Left renal pelvis (tissue), 4 donors: ENCODE measurements at places on chromosomes 7 and 10.

- no peak for DNase-seq
Measured at GRCh38 chr7:86558680-86559501, 84.8 kb upstream of the GRM3 start.

DNA sequence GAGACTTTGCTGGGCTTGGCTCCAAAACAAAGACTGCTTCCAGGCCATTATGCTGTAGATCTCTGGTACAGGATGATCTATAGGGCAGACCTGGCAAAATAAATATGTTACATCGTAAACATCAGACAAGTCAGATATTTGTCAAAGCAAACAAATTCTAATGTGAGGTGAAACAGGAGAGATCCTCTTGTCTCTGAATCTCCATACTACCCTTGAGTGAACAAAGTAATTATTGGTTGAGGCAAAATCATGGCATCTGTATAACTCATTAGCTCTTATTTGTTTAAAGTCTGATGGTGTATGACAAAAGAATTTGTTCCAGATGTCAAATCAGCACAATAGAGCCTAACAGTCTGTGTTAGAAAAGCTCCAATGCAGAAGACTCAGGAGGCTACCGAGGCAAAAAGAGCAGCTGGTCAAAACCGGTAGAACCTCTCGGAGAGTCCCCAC lies 1291.5 kb downstream of the TYW1 start:
- no peak for DNase-seq

DNA sequence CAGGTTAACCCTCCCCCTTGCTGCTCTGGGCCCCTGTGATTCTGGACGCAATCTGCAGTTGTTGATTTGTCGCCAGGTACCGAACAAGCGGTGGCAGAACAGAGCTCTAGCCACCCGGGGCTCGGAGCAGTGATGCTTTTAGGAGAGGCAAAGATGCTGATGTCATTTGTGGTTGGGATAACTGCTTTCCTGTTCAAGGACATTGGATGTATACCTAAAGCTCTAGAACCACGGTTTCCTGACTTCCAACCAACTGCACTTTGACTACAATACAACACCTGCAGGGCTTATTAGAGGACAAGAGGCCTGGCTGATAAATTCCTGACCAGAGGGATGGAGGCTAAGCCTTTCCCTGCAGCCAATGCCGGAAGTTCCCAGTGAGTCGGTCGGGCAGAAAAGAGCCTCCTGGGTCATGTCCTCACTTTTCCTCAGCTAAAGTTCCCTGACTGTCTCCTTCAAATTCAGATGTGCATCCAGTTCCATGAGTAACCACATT lies 6.5 kb upstream of the RBM20 start:
- DNase-seq, result no peak

GRCh38 chr7:129522088-129522970 lies 20.0 kb downstream of the SMKR1 start:
- DNase-seq, result no peak

GRCh38 chr10:49738616-49739360 lies 23.3 kb downstream of the OGDHL start:
- DNase-seq, result no peak

GRCh38 chr10:68470300-68470699 lies 1.5 kb downstream of the DNA2 start:
- no peak for DNase-seq

- peak; percentile 64 for DNase-seq
Measured at GRCh38 chr10:75029857-75030256, 81.6 kb upstream of the SAMD8 start.

DNA sequence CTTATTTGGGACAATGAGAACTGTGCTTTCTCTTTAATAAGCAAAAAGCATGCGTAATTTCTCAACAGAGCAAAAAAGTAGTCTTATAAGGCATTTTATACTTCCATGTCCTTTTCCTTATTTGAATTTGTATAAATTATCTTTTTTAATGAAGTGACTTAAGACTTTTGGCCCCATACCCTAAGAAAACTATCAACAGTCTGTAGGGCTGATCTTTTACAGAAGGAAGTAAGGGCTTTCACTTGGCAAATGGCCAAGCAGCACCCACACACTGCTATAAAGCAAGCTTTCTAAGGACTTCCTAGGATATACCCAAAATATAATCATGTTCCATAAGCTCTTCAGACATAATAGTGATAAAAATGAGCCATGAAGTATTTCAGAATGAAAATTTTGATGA lies 3.4 kb downstream of the CRPPA start:
- DNase-seq, result no peak

DNA sequence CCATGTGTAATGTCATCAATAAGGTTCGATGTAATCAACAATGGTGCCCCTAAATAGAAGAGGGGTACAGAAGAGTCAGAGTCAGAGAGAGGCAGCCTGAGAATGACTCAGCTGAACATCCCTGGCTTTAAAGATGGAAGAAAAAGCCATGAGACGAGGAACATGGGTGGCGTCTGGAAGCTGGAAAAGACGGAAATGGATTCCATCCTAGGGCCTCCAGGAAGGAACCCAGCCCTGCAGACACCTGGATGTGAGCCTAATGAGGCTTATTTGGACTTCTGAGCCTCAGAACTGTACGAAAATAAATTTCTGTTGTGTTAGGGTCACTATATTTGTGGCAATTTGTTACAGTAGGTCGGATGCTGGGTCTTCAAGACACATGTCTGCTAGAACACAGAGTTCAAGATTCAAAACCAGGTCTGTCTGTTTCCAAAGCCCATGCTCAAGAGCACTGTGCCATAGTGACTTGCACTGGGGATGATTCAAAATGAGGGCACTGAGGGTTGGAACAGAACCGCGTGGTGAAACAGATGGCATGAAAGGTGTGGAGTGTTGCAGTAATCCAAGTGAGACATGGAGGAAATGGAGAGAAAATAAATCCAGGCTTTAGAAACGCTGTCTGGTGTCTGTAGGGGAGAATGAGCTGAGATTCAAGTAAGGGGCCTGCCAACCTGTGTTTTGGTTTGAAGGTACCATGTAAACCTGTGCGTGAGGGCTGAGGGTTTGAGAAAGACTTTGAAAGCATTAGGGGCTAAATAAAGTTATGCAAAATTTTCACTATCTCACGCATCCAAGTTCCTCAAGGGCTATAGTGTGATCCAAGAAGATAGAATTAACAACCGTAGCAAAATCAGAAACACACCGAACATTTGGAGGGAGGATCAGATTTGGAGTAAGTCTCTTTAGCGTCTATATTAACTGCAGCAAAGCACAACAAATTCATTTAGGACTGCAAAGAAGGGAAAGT lies 849.1 kb upstream of the AUTS2 start:
- DNase-seq, result no peak

- DNase-seq, result no peak
Measured at GRCh38 chr7:80847895-80848294, 71.0 kb downstream of the SEMA3C start.

- DNase-seq, result no peak
Measured at GRCh38 chr10:43263551-43264343, 3.1 kb downstream of the RASGEF1A start.

DNA sequence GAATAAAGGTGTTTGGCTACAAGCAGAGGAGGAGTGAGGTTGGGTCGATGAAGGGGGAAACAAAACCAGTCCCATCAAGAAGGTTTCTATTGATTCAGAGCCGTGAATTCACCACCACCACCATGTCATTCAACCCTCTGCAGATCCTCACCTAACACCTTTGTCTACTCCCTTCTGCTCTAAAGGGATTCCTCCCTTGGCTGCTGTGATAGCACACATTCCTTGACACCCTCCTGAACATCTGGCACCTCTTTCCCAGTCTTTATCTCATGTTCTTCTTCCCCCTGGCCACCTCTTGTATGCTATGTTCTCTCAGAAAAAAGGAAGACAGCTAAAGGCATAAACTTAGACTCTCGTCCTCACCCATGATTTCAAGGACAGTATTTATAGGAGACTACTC lies 318.0 kb downstream of the GPAM start:
- DNase-seq, result no peak

GRCh38 chr10:5977471-5978229 lies at the start of gene IL15RA:
IL15RA (minus strand) TSS chr10:5977543; CDS start chr10:5977492, 51 bp downstream.
- DNase-seq, result no peak

DNA sequence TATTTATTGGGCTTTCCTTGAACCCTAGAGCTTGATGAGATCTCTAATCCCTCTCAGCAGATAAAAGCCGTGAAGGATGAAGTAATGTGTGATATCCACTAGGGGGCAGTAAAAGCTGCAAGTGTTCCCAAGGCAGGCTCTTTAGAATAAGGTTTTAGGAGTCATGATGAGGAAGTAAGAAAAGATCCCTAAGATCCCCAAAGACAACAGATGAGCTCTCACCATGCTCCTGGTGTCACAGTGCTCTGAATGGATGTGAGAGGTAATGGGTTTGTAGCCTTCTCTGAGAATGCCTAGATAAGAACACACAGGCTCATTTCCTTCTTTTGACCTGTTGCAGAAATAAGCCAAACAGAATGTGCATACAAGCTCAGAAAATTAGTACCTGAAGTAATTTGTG lies 70.4 kb upstream of the ITPRID1 start:
- peak; percentile 15 for DNase-seq

- DNase-seq, result no peak
Measured at GRCh38 chr7:91852263-91852741, 28.2 kb downstream of the MTERF1 start.

DNA sequence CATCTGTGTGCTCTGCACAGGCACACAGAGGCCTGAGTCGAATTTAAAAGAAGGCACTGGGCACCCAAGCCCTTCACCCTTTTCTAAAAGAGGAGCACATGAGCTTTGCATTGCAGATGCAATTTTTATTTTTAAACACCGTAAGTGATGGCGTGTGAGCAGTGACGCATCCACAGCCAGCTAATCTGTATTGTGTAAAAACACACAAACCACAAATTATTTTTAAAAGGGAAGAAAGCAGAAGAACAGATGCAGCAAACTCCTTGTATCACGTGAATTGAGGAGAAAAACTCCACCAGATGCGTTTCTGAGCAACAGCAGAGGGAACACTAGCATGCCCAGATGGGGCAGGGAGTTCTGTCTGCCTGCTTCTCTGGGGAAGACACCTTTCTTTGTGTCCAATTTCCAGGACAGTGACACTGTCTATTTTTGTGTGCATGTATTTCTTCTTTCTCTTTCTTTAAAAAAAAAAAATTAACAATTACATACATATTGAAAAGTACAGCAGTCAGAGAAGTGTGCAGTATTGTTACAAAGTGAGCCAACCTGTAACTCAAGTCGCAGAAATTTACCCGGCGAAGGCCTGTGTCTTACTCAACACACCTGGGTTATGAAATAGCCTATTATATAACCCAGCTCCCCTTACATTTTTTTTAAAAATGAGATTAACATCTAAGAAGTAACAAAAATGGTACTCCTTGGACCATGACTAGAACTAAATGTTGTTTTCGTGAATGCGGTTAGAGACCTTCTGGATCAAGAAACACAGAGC lies 39.2 kb downstream of the EEPD1 start:
- DNase-seq, result no peak

DNA sequence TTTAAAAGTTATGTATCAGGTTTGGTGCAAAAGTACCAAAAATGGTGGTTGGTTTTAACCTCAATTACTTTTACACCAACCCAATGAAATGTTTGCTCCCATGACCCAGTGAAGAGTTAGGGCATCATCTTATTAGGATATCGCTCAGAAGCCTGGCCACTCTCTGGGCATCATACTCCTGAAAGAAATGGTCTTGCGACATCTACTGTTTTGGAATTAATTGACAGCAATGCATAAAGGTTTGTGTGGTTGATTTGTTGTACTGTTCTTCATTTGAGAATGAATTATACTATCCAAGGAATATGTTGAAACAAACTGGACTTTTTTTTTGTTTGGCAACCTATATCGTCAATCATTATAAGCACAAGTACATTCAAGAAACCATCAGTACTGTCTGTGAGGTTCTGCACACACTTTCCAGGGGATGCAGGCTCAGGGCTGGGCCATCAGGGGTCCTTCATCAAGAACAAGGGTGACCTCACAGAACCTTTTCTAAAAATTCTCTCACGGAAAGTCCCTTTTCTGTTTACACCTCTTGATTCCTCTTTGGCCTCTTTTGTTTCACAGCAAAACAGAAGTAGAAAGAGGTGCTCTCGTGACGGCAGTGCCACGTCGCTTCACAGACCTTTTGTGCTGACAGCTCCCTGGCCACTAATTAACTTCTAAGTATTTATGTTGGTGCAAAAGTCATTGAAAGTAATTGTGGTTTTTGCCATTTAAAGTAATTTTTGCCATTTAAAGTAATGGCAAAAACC lies 117.2 kb upstream of the KLF6 start:
- no peak for DNase-seq

DNA sequence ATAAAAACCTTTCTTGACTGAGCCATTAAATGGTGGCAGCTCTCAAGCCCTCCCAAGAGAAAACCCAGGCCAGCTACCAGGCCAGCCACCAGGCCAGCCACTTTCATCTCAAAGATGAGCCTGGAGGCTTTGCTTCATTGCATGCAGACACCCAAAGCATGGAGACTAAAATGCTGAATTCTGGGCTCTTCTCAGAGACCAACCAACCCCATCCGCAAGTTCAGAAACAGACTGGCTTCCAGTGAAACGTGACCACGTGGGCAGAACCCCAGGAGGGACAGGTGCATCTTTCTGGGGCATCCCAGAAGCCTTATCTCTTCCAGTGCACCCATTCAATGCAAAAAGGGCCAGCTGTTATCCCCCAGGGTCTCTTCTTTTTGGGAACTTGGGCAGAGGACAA lies 20.9 kb downstream of the CHST15 start:
- no peak for DNase-seq

DNA sequence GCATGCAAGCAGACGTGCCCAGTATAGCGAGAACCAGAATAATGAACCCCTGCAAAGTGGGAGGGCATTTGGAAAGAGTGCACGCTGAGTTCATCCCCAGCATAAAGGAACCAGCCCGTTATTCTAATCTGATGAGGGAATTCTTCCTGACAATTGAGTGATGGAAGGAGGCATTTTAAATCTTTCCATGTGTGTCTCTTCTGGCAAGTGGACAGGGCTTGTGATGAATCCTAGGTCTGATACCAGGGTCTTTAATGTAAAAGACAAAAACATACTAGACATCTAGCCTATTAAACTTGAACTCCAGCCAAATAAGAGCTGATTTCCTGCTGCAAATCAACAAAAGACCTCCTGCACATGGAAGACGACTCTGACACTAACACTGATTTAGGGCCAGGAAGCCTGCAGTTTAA lies 301.2 kb downstream of the DPP6 start:
- DNase-seq, result no peak

DNA sequence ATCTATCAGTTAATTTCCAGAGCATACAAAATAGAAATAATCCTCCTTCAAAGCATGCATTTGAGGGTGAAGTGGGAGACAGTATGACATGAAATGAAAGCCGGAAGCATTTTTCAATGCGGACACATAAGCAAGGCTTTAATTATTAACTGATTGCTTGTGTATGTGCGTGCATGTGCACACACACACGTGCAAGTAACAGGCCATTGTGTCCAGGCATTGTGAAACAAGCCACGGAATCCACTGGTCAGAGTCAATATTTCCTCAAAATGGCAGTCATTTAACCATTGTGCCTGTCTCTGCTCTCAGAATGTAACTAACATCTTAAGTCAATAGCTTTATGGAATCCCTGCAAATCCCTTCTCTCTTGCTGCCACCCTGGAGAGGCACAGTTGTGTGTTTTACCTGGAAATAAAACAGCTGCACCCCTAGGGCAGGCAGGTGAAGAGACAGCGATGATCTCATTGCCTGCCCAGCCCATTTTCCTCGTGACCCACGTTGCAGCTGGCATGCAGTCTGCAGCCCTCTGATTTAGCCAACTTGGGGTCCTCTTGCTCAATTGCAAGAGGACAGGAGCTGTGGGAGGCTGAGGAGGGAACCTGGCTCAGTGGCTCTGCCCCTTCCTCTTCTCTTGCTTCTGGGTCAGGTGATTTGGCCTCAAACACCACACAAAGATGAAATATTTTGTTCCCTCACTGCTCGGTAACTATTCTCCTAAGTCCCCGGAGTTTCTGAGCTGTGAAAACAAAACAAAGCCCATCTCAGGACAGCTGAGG lies 500.9 kb upstream of the ZMIZ1 start:
- DNase-seq, result no peak

- no peak for DNase-seq
Measured at GRCh38 chr7:142461437-142461836, 203.6 kb upstream of the PRSS58 start.
